Choroid plexus epithelial cell (primary cell): ENCODE measurements at places on chromosomes 4 and X.

GRCh38 chr4:38495446-38495845, 168.6 kb upstream of the KLF3 start:
- DNase-seq: no peak

GRCh38 chr4:124331781-124332180, 380.8 kb downstream of the ANKRD50 start:
- no peak for DNase-seq

GRCh38 chrX:56025872-56026571, 206.1 kb upstream of the KLF8 start:
- no peak for DNase-seq

DNA sequence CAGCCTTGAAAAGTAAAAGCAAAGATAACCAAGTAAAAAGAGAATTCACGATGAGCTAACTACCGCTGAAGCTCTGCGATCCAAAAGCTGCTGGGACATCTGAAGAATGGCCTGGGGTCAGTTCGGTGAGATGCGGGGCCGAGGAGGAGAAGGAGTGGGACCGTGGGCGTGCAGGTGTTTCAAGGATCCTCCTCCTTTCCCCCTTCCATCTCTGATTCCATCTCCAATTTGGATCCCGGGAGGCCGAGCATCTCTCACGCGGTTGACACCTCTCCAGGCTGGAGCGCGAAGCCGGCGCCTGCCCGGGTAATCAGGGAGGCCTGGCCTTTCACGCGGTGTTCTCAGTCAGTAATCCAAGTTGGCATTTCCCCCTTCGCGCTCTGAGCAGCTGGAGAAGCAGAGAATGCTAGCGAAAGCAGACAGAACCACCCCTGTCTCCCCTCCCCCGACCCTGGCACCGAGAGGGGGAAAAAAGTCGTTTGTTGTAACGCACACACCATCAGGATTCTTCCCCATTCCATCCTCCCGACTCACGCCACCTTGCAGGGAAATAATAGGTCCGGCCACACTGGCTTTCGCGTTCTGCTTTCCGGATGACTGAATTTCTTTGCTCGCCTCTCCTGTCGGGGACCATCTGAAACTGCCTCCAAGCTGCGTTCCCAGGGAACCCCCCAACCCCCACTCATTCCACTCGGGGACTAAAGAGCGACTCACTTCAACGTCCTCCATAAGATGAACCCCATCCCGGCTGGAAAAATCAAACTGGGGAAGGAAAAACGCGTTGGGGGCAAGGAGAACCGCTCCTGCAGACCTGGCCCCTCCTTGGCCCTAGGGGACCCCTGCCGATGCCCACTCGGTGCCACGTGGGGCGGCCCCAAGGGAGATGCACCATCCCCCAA, 6.5 kb downstream of the NEUROG2 start:
- DNase-seq: no peak

- no peak for DNase-seq
These were observed 77.2 kb downstream of the JAKMIP1 start for GRCh38 chr4:6123116-6123515.

DNA sequence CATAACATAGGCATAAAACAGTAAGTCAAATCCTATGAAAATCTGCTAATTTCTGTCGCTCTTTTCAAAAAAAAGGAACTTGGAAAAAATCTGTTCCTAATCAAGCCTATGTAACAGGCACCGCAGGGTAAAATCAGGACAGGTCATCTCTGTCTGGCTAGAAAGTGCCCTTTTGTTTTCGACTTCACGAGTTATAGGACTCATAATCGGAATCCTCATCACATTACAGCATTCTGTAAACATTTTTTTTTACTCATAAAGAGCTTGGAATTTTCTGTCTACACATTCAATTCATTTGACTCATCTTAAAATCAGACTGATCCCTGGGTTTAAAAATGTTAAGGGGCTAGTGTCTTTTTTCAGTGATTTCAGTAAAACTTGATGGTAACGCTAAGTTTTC, 181.7 kb upstream of the TBC1D9 start:
- DNase-seq: peak; percentile 80

- peak; percentile 68 for DNase-seq
These were observed 150.8 kb upstream of the DIPK2B start for GRCh38 chrX:45351478-45351877.

DNA sequence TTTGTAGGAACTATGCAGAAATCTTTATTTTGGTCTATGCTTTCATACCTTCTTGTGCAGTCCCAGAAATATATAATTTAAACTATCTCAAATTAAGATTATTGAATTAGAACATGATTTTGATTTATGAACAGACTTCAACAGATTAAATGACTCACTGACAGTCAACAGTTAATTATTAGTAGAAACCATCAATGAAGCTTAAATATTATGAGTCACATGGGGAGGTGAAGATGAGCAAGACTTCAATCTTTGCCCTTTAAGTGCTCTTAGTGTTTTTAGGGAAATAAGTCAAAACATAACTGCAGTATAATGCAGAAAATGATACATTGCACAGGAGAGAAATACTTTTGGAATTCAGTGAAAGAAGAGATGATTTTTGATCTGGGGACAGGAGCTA, 81.5 kb upstream of the BMP3 start:
- DNase-seq: no peak

DNA sequence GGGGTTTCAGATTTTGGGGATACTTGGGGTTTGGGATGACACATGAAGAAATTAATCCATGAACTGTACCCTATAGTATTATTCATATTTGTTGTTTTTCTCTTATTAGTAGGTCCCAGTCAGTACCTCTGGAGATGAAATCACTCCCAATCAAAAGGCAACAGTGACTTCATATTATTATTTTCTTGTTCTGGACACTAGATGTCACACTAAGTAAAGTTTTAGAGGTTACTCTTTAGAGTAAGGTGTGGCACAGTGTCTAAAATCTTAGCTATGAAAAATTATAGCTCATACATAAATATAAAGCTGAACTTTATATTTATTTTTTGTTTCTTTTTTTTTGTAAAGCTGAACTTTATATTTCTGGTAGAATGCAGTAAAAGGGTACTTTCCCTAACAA, 35.1 kb downstream of the FAM114A1 start:
- DNase-seq: peak; percentile 41

DNA sequence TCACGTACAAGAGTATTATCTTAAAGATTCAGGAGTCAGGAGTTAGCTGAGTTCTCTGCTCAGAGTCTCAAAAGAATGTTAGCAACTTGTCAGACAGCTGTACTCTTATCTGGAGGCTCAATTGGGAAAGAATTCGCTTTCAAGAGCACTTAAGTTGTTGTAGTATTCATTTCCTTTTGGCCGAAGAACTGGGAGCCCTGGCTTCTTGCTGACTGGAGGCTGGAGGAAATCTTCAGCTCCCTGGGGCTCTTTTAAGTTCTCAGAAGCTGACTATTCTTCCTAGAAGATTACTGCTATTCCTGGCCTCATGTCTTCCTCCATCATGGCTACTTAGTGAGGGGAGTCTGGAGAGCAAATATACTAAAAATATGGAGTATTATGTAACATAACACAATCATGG, 587.2 kb downstream of the EPHA5 start:
- peak; percentile 27 for DNase-seq

DNA sequence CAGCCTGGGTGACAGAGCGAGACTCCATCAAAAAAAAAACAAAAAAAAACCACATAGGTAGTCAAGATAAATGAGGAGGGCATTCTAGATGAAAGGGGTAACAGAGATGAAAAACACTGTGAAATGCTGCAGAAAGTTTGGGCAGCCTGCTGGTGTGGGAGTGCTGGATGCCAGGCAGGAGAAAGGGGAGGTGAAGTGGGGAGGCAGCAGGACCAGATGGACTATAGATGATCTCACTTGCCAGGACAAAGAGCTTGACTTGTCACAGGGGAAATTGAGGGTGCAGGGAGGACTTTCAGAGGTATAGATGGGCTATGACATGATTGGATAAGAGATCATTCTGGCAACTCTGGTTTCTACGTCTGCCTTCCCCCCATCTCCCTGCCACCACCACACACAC, 519.7 kb upstream of the ZFP42 start:
- no peak for DNase-seq

GRCh38 chrX:31931225-31931624, 859.4 kb upstream of the FTHL17 start:
- peak; percentile 53 for DNase-seq

- no peak for DNase-seq
These were observed 14.7 kb downstream of the C4orf54 start for GRCh38 chr4:99642725-99643489.

DNA sequence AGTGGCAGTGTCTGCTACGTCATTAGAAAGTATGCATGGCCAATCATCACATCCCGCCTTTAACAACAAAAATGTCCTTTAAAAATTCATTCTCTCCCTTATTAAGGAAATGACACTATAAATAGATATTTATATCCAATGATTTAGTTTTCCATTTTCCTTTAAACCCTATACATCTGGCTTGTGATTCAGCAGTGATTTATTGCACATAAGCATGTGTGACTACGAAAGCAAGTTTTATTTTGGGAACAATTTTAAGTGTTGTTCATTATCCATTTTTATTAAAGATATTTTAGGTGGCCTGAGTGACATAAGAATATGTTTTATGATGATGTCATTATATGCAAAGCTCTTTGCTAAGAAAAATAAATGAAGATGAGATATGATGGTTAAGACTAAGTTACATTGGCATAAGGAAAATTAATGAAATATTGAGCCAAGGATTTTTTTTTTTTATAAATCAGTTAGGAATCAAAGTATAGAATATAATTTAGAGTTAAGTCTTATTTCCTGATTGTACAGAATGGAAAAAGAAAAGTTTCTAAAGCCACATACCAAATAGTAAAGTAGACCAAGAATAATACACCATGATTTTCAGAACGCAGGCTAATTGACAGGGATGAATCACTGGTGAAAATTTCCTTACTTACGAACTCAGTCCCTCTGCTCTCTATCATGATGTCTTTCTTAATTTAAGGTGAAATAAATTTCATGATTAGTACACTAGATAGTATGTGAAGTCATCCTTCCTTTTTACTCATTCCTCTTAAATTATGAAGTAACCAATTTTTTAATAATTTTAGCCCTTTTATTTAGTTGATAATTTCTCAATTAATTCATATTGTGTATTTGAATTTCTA, 822.4 kb downstream of the FAT4 start:
- DNase-seq: no peak

- no peak for DNase-seq
These were observed 240.1 kb upstream of the PPP1R2C start for GRCh38 chrX:43018031-43018430.

DNA sequence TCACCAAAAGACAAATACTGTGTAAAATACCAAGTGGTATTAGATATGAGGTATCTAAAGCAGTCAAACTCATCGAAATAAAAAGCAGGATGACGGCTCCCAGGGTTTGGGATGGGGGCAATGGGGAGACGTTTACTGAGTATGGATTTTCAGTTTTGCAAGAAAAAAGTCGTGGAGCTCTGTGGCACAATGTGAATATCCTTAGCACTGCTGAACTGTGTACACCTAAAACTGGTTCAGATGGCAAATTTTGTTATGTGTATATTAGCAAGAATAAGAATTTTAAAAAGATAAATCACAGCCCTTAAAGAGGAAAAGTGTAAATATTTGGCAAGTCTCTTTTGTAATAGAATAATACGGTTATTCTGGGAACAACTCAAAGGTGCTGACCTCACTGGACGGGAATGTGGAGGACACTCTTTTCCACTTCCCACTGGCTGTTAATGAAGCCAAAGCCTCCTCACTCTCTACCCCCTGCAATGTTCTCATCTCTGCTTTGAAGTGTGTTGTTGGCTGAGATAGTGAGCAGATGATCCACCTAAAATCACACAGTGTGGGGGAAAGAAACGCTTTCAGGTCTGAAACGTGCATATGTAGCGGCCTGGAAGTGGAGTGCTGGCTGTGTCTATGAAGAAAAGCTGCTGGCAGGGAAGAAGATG, 49.2 kb downstream of the SEL1L3 start:
- peak; percentile 81 for DNase-seq

- no peak for DNase-seq
These were observed 50.5 kb upstream of the FAM47C start for GRCh38 chrX:36957425-36958328.

DNA sequence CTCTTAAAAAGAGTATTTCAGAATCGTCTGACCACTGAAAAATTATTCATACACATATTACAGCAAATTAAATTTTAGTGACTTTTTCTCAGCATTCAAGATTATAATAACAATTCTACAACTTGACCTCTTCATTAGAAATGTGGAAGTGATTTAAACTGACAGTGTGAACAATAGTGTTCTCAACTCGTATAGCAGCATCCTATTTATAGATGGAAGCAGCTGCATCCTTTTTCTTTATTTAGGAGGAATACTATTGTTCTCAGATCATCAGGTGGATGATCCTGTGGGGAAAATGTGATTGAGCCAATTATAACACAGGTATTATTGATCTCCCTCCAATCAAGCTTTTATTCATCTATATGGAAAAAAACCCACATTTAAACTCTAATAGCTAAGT, 56.7 kb downstream of the RAPGEF2 start:
- no peak for DNase-seq

DNA sequence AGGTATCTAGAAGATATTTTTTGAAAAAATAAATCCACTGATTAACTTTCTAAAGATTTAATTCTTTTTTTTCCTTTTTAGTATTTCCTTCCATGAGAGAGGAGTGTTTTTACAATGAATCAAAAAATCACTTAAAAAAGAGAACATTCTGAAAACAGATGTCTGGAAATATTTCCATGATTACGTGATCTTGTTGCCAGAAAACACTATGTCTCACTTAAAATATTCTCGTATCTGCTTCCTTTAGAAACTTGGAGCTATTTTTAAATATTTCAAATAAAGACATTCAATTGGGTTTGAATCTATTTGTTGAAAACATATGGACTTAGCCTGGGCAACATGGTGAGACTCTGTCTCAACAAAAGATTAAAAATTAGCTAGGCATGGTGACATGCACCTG, 232.8 kb upstream of the RASGEF1B start:
- DNase-seq: no peak

DNA sequence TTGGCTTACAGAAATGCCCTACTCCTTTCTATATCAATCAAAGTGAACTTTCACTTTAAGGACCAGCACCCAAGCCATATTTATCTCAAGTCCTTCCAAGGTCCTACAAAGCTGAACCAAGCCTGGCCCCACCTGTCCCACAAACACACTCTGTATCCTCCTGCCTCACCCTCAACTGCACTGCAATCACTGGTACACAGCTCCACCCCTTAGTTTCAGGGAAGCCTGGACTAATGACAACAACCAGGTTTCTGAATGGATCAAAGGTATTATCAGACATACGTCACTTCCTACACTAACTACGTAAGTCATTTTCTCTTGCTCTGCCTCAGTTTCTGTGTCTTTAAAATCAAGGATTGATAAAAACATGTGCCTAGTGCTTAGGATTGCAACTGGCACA, 205.6 kb upstream of the HS3ST1 start:
- no peak for DNase-seq

GRCh38 chrX:30649859-30650258, 3.4 kb upstream of the GK start:
- peak; percentile 54 for DNase-seq

GRCh38 chr4:98319021-98319420, 57.8 kb downstream of the RAP1GDS1 start:
- peak; percentile 12 for DNase-seq

- no peak for DNase-seq
These were observed 26.5 kb upstream of the GRIA3 start for GRCh38 chrX:123157586-123157985.

- no peak for DNase-seq
These were observed 293.2 kb upstream of the PRPS2 start for GRCh38 chrX:12497832-12498591.
